ENCODE measurements at places on chromosomes 11 and 22.

GRCh38 chr11:77882396-77882795 lies 61.5 kb downstream of the AAMDC start:
- DNase-seq, result no peak

GRCh38 chr11:68827733-68828132 lies 14.0 kb downstream of the CPT1A start:
- no peak for DNase-seq

- no peak for DNase-seq
Observed at GRCh38 chr11:101907815-101908214, 7.0 kb upstream of the CEP126 start.

DNA sequence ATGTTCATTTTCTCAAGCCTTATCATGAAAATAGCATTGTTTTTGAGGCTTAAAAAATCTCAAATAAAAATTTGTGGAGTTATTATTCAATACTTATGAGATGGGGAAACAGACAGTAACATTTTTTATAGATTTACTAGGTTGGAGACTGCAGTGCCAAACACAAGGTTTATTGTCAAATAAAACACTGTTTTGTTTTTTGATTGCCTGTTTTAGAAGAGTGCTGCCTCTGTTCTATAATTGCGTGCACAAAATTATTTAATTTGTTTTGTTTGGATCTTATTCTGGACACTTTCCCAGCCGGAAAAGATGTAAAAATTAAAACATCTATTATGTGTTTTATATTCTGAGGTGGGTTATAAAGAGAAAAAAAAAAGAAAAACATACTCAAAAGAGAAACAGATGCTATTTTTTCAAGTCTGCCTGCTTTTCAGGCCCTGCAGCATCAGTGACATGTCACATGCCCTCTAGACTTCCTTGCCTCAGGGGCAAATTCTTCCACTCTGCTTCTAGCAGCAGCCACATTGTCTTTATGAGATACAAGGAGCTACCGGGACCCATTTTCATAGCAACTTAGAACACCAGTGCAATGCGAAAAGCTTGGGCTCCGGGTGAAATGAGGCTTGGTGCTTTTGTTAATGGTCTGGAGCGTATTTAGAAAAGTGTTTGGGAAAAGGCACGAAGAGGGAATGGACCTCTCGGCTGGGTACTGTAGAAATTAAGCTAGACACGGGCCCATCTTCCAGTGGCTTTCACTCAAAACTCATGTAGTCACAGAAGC lies 77.5 kb downstream of the EFCAB6 start:
- DNase-seq, result no peak

Data from RWPE1 (cell line).